ENCODE measurements at places on chromosomes 6 and 20.

- no peaks in the 10 kb centered on the region for H3K4me1 ChIP-seq
- DNase-seq = no peak
- H3K36me3 ChIP-seq = no peaks in the 10 kb centered on the region
- no peaks in the 10 kb centered on the region for H3K27me3 ChIP-seq
- no peak overlapping the region for H3K27ac ChIP-seq
Observed at GRCh38 chr20:60126975-60127374, 168.8 kb downstream of the CDH26 start.

DNA sequence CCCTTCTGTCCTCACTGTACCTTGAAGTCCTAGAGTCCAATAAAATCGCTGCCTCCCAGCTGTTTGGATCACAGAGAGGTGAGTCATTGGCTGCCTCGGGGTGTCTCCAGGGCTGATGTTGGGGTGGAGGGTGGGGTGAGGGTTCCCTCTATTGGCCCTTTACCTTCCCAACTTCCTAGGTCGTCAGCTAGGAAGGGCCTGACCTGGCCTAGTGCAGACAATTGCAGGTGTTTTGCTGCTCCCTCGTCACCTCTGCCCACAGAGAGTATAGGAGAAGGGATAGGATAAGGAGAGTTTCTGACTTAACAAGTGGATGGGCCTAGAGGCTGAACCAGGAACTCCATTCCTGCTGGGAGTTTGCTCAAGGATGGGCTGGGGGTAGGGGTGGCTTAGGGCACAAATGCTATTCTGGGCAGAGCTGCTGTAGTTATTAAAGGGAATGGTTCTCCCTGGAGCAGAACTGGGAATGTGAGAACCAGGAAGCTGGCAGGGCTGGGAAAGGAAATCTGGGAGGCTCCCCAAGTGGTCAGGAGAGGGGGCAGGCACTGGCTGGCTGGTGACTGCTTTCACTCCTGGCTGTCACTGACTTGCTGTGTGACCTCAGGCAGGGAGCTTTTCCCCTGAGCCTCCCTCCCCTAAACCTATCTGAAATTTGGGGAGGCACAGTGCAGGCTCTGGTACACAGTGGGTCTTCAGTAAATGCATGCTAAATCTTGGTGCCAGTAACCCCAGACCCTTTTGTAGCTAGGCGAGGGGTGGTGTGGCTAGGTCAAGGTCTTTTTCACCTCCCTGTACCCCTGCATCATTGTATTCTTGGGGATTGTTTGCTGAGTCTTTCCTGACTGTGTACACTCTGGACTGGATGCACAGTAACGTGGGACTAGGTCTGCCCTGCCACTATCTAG, 1.5 kb downstream of the TP53INP2 start:
- no peak overlapping the region for H3K4me3 ChIP-seq
- no peak overlapping the region for H3K27ac ChIP-seq
- peaks cover 6% of the 10 kb centered on the region for H3K4me1 ChIP-seq
- no peak for DNase-seq
- H3K36me3 ChIP-seq = no peaks in the 10 kb centered on the region

DNA sequence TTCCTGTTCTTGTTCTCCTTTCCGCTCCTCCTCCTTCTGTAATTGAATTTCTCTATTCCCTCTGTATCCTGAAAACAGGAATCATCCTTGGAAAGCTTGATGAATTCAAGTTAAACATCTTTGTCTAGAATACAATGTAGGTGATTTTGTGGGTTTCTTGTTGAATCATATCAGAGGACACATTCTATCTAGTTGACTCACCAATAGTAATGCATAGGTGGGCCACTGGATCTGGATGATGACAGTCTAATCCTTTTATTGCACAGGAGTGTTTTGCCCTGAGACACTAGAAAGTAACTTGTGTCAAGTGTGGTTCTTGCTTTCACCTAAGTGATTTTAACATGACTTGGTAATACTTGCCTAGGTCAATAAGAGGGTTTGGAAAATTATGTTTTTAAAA, 164.3 kb downstream of the RFPL4B start:
- H3K36me3 ChIP-seq = no peaks in the 10 kb centered on the region
- no peak overlapping the region for H3K27ac ChIP-seq
- no peak for DNase-seq
- H3K4me3 ChIP-seq = no peak overlapping the region

- H3K4me3 ChIP-seq = no peak overlapping the region
- DNase-seq = no peak
Observed at GRCh38 chr20:4069751-4070150, 54.4 kb upstream of the RNF24 start.

DNA sequence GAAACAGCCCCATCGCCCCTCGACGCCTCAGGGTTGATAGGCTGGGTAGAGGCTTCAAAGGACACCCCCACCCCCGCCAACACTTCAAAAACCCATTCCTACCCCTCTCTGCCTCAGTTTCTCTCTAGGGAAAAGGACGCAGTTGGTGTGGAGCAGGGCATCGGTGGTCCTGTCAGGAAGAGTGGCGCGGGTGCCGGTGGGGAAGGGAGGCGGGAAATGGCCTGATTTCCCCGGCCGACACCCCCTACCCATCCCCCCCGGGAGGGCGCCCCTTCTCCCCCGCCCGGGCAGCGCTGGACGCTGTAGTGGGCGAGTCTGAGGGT, 367 bp downstream of the NRSN2 start:
- H3K27me3 ChIP-seq = no peaks in the 10 kb centered on the region
- peak overlapping the region; percentile 72 for H3K27ac ChIP-seq
- peak overlapping the region; percentile 79 for H3K4me3 ChIP-seq
- peaks cover 11% of the 10 kb centered on the region for H3K4me1 ChIP-seq

- H3K27me3 ChIP-seq = no peaks in the 10 kb centered on the region
- no peak overlapping the region for H3K4me3 ChIP-seq
- H3K27ac ChIP-seq = no peak overlapping the region
- no peak for DNase-seq
Observed at GRCh38 chr6:8229915-8230756, 127.8 kb upstream of the EEF1E1 start.

GRCh38 chr6:3031857-3032640, 32.4 kb downstream of the NQO2 start:
- no peaks in the 10 kb centered on the region for H3K4me1 ChIP-seq
- DNase-seq = no peak
- H3K27me3 ChIP-seq = peaks cover 3% of the 10 kb centered on the region
- H3K27ac ChIP-seq = no peak overlapping the region

GRCh38 chr20:57212534-57213276, 53.7 kb downstream of the BMP7 start:
- H3K36me3 ChIP-seq = peaks cover under 1% of the 10 kb centered on the region
- peak overlapping the region; percentile 63 for H3K27ac ChIP-seq
- H3K27me3 ChIP-seq = no peaks in the 10 kb centered on the region
- H3K4me3 ChIP-seq = peak overlapping the region; percentile 33
- DNase-seq = no peak
- H3K4me1 ChIP-seq = peaks cover 23% of the 10 kb centered on the region

- no peaks in the 10 kb centered on the region for H3K27me3 ChIP-seq
- peaks cover 18% of the 10 kb centered on the region for H3K36me3 ChIP-seq
- no peak overlapping the region for H3K27ac ChIP-seq
- H3K4me3 ChIP-seq = no peak overlapping the region
Observed at GRCh38 chr20:3013771-3014170, 29.7 kb upstream of the GNRH2 start.

GRCh38 chr20:59830665-59831023, 102.8 kb downstream of the SYCP2 start:
- H3K4me3 ChIP-seq = no peak overlapping the region
- H3K36me3 ChIP-seq = no peaks in the 10 kb centered on the region
- H3K4me1 ChIP-seq = peaks cover 5% of the 10 kb centered on the region
- no peak for DNase-seq
- no peak overlapping the region for H3K27ac ChIP-seq
- H3K27me3 ChIP-seq = no peaks in the 10 kb centered on the region

DNA sequence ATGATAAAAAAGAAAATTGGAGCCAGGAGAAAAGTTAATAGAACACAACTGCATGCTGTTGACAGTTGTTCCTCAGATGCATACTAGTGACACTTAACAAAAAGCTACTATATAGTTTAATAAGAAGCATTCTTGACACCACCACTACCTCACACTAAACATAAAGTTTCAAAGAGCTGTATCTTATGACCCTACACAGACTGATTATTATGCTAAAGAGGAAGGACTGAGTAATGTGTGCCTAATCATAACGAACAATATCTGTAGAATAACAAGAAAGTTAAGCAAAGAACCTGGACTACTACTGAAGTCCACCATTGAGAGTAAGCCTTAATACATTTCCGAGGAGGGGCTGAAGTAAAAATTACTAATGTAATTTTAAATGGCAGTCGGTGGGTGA, 99.8 kb downstream of the IRAK1BP1 start:
- H3K4me1 ChIP-seq = no peaks in the 10 kb centered on the region
- peaks cover 93% of the 10 kb centered on the region for H3K36me3 ChIP-seq
- no peak overlapping the region for H3K4me3 ChIP-seq
- no peak for DNase-seq
- H3K27ac ChIP-seq = no peak overlapping the region

- no peaks in the 10 kb centered on the region for H3K4me1 ChIP-seq
- no peaks in the 10 kb centered on the region for H3K27me3 ChIP-seq
- peaks cover 14% of the 10 kb centered on the region for H3K36me3 ChIP-seq
- H3K4me3 ChIP-seq = no peak overlapping the region
- H3K27ac ChIP-seq = no peak overlapping the region
- no peak for DNase-seq
Observed at GRCh38 chr20:47748069-47748468, 37.2 kb downstream of the SULF2 start.

- no peaks in the 10 kb centered on the region for H3K36me3 ChIP-seq
- H3K4me1 ChIP-seq = peaks cover 1% of the 10 kb centered on the region
- no peaks in the 10 kb centered on the region for H3K27me3 ChIP-seq
- no peak overlapping the region for H3K27ac ChIP-seq
- no peak for DNase-seq
- no peak overlapping the region for H3K4me3 ChIP-seq
Observed at GRCh38 chr6:41607736-41608135, 30.5 kb upstream of the MDFI start.

All from neuronal stem cell (in vitro differentiated cells).